ENCODE measurements at places on chromosomes 1 and 21. TPM values are rescaled to one million over a fixed set of nuclear protein-coding genes. Genes with fewer than 3 reads are reported as not detected.

RAP1GAP gene
- total RNA-seq = 0.92 TPM

ADORA3 gene
- 6.2 TPM for total RNA-seq

PRAMEF17 gene
- not detected for total RNA-seq

SMCP gene
- not detected for total RNA-seq

PLPPR5 gene
- total RNA-seq = not detected

FAAH gene
- total RNA-seq = 14.1 TPM

CHIA gene
- not detected for total RNA-seq

MATN1 gene
- total RNA-seq = 1.5 TPM

DIRAS3 gene
- not detected for total RNA-seq

GRCh38 chr1:212520299-212520698, 87.6 kb downstream of the NENF start:
- no peak overlapping the region for H3K27ac ChIP-seq
- DNase-seq = no peak
- H3K4me1 ChIP-seq = no peaks in the 10 kb centered on the region
- H3K4me3 ChIP-seq = no peak overlapping the region
- H3K36me3 ChIP-seq = no peaks in the 10 kb centered on the region
- H3K27me3 ChIP-seq = no peaks in the 10 kb centered on the region

- no peaks in the 10 kb centered on the region for H3K27me3 ChIP-seq
- no peaks in the 10 kb centered on the region for H3K36me3 ChIP-seq
- H3K4me1 ChIP-seq = no peaks in the 10 kb centered on the region
- H3K4me3 ChIP-seq = peak overlapping the region; percentile 76
These were observed 1.8 kb downstream of the COL9A2 start for GRCh38 chr1:40315239-40315794.

- no peak overlapping the region for H3K4me3 ChIP-seq
- no peaks in the 10 kb centered on the region for H3K27me3 ChIP-seq
- no peaks in the 10 kb centered on the region for H3K36me3 ChIP-seq
These were observed 33.1 kb upstream of the LBR start for GRCh38 chr1:225460737-225461532.

DNA sequence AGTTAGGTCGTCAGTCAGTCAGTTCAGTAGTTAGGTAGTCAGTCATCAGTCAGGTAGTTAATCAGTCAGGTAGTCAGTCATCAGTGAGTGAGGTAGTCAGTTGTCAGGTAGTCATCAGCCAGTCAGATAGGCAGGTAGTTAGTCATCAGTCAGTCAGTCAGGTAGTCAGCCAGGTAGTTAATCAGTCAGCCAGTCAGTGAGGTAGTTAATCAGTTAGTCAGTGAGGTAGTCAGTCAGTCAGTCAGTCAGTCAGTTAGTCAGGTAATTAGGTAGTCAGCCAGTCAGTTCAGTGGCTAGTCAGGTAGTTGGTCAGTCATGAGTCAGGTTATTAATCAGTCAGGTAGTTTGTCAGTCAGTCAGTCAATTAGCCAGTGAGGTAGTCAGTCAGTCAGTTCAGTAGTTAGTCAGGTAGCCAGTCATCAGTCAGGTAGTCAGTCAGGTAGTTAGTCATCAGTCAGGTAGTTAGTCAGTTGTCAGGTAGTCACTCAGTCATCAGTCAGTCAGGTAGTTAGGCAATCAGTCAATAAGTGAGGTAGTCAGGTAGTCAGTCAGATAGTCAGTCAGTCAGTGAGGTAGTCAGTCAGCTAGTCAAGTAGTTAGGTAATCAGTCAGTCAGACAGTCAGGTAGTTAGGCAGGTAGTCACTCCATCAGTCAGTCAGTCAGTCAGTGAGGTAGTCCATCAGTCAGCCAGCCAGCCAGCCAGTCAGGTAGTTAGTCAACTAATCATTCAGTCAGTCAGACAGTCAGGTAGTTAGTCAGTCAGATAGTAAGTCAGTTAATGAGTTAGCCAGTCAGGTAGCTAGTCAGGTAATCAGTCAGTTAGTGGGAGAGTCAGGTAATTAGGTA, 16.2 kb downstream of the KRTAP10-1 start:
- H3K36me3 ChIP-seq = no peaks in the 10 kb centered on the region
- H3K27ac ChIP-seq = no peak overlapping the region
- no peaks in the 10 kb centered on the region for H3K27me3 ChIP-seq
- H3K4me1 ChIP-seq = no peaks in the 10 kb centered on the region
- DNase-seq = no peak

GRCh38 chr1:81310250-81310649, 490.5 kb upstream of the ADGRL2 start:
- peaks cover 5% of the 10 kb centered on the region for H3K4me1 ChIP-seq
- H3K27me3 ChIP-seq = no peaks in the 10 kb centered on the region
- no peak overlapping the region for H3K27ac ChIP-seq
- H3K36me3 ChIP-seq = no peaks in the 10 kb centered on the region
- no peak overlapping the region for H3K4me3 ChIP-seq

DNA sequence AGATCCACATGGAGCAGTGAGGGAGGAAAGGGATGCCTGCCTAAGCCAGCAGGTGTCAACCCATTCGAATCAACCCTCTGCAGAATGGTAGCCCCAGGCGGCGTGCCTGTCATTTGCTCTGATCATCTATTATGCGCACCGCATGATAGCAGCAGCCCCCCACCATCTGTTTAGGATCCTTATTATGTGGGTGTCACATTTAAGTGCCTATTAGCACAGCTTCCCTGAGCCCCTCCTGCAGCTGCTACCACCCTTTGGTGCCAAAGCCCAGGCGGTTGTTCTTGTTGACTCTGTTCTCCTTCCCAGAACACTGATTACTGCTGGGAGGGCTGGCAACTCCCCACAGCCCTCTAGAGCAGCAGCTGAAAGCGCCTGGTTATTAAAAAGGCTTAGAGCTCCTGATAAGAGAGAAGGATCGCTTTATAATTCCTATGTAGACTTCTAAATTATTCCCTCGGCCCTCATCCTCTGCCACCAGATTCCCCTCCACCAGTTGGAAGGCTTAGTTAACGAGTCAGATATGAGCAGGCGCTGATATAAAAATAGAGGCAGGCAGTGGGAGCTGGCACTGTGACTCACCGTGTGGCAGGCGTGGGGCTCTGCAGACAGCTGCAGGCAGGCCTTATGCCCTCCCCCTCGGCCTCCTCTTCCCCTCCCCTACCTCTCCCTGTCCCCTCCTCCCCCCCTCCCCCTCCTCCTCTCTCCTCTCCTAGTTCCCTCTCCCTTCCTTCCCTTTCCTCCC, 23.0 kb downstream of the ACTA1 start:
- peak overlapping the region; percentile 63 for H3K4me3 ChIP-seq
- peaks cover 54% of the 10 kb centered on the region for H3K4me1 ChIP-seq
- peak; percentile 56 for DNase-seq
- H3K27me3 ChIP-seq = no peaks in the 10 kb centered on the region
- no peaks in the 10 kb centered on the region for H3K36me3 ChIP-seq
- H3K27ac ChIP-seq = peak overlapping the region; percentile 57

DNA sequence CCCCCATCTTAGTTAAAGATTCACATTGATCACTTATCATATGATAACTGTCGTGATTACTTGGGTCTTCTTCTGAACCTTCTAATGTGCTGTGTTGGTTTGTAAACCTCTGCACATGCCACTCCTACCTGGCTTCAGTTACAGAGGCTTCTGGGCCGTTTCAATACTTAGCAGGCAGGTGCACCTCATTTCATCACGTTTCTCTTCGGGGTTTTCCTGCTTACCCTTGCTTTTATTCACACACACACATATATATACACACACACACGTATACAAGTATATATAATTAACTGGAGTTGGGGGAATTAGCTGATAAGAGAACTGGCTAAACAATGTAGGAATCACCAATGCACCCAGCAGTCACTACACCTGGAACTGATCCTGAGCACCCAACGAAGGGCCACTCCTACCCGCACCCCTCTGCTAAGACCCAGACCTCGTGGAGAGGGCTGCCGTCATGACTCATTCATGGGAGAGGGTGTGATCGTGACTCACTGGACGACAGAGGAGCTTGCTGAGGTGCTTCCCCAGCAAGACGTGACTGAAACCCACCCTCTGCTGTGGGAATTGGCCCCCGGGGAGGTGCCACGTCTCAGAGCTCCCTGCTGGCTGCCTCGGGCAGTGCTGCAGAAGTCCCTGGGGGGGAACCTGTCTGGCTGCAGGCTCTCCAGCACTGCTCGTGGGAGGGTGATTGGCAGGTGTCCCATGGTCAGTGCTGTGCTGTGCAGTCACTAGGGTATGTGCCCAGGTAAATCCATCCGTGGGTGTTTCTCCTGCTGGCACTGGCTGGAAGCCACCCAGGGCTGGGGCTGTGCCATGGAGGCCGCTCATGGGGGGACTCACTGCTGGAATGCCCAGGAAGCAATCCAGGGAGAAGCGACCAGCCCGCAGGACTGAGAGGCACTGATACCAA, 166.6 kb downstream of the DYRK1A start:
- DNase-seq = no peak
- no peak overlapping the region for H3K4me3 ChIP-seq
- no peak overlapping the region for H3K27ac ChIP-seq
- H3K36me3 ChIP-seq = no peaks in the 10 kb centered on the region
- H3K27me3 ChIP-seq = no peaks in the 10 kb centered on the region
- peaks cover 19% of the 10 kb centered on the region for H3K4me1 ChIP-seq

DNA sequence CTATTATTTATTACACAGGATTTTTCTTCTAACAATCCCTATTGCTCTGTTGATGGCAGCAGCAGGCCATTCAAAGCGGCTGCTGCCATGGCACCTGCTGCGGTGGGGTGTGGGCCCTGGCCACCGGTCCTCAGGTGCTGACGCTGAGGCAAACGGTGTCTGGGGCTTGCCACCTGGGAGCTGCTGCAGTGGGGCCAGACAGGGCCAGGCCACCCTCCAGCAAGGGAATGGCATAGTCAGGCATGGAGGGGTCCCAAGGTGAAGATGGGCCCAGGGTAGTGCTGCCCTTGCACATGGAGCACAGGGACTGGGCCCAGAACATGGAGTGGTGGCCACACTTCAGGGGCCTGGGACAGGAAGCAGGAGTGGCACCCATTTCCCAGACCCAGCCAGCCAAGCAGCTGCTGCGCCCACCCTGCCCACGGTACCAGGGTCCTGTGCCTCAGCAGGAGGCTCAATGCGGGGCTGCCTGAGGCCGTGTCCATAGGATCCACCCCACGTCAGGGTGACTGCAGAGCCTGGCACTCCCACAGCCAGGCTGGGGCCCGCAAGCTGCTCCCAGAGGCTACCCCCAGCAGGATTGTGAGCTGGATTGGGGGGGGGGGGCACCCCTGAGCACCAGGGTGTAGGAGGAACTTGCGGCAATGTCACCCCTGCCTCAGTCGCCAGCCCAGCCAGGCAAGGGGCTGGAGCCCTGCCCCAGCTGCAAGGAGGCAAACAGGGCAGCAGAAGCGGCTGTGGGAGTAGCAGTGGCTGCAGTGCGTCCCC, 53.9 kb upstream of the KRTAP11-1 start:
- no peak overlapping the region for H3K4me3 ChIP-seq
- no peaks in the 10 kb centered on the region for H3K27me3 ChIP-seq
- no peaks in the 10 kb centered on the region for H3K36me3 ChIP-seq
- no peak overlapping the region for H3K27ac ChIP-seq

- H3K4me3 ChIP-seq = peak overlapping the region; percentile 98
- H3K27ac ChIP-seq = peak overlapping the region; percentile 92
- no peaks in the 10 kb centered on the region for H3K36me3 ChIP-seq
- no peaks in the 10 kb centered on the region for H3K27me3 ChIP-seq
These were observed 685 bp upstream of the VAMP4 start for GRCh38 chr1:171742577-171742922.

- H3K27ac ChIP-seq = peak overlapping the region; percentile 69
- H3K27me3 ChIP-seq = no peaks in the 10 kb centered on the region
- no peaks in the 10 kb centered on the region for H3K4me1 ChIP-seq
- H3K4me3 ChIP-seq = peak overlapping the region; percentile 87
- DNase-seq = no peak
These were observed 456 bp upstream of the SMYD2 start for GRCh38 chr1:214280386-214281020.

- no peak for DNase-seq
- H3K27me3 ChIP-seq = no peaks in the 10 kb centered on the region
- H3K4me1 ChIP-seq = no peaks in the 10 kb centered on the region
- no peaks in the 10 kb centered on the region for H3K36me3 ChIP-seq
- H3K4me3 ChIP-seq = no peak overlapping the region
These were observed 1693.4 kb downstream of the NCAM2 start for GRCh38 chr21:22691658-22692057.

GRCh38 chr21:36741506-36741905, 42.6 kb downstream of the SIM2 start:
- no peaks in the 10 kb centered on the region for H3K36me3 ChIP-seq
- no peak overlapping the region for H3K4me3 ChIP-seq
- no peaks in the 10 kb centered on the region for H3K4me1 ChIP-seq

DNA sequence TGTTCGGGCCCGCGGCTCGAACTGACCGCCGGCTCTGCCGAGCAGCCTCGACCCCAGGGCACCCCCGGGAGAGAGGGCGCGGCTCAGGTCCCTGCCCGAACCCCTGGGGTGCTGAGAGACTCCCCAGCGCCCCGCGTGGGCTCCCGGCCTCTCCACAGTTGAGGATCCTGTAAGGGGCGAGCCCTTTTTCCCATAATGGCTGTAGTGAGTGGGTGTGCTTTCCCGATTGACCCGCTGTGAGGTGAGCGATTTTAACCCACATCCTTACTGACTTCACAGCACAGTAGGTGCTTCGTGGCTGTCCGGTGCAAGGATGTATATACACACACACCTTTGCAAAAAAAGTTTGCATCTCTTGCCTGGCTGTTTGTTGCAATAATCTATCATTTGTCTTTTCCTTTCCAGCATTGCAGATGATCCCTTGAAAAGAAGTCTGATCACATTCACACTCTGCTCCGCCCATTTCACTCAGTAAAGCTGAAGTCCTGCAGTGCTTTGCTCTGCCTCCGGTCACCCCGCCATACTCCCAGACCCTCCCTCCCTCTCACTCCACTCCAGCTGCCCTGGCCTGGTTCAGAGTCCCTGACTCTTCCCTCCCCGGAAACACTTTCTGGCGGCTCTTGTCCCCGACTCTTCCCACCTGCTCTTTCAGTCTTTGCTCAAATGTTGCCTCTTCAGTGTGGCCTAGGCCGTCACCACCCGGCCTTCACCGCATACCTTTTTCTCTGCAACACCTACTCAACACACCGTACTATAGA, 955 bp upstream of the UBE2G2 start:
- peaks cover 16% of the 10 kb centered on the region for H3K36me3 ChIP-seq
- H3K27ac ChIP-seq = no peak overlapping the region
- no peak for DNase-seq

DNA sequence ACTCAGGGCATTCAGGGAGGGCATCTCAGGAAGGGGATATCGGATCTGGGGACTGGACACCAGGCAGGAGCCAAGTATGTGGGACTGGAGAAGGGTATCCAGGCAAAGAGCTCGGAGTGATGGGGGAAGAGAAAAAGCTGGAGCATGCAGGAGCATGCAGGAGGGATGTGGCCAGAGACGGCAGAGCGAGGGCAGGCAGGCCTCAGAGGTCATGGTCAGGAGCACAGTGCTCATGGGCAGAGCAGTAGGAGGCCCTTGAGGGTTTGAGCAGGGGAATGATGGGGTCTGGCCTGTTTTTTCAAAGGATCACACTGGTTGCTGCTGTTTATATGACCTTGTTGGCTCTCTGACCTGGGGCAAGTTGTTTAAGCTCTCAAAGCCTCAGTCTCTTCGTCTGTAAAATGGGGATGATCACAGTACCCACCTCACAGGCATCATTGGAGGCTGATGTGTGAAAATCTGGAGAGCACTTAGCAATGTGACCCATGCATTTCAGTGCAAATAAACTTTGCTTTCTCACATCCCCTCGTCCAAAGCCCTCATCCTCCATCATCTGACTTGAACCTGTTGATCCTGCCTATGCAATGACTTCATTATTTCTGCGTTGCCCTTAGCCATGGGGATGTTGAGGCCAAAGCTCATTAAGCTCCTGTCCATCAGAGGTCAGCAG, 273.1 kb downstream of the MATN1 start:
- no peak for DNase-seq
- H3K36me3 ChIP-seq = no peaks in the 10 kb centered on the region
- no peak overlapping the region for H3K27ac ChIP-seq
- H3K4me1 ChIP-seq = no peaks in the 10 kb centered on the region
- H3K27me3 ChIP-seq = no peaks in the 10 kb centered on the region

GRCh38 chr1:165841582-165842017, 14.2 kb downstream of the UCK2 start:
- no peaks in the 10 kb centered on the region for H3K36me3 ChIP-seq
- DNase-seq = no peak
- H3K27me3 ChIP-seq = no peaks in the 10 kb centered on the region
- peaks cover 5% of the 10 kb centered on the region for H3K4me1 ChIP-seq
